AG08395 (cell line): ENCODE measurements at places on chromosomes 3 and 15.

GRCh38 chr3:37214076-37214475 is 39.7 kb upstream of the LRRFIP2 start:
- DNase-seq, result no peak

- no peak for DNase-seq
These were observed 15.7 kb downstream of the CAPN7 start for GRCh38 chr3:15221574-15222217.

GRCh38 chr3:181757694-181758306 is 46.1 kb downstream of the SOX2 start:
- no peak for DNase-seq

DNA sequence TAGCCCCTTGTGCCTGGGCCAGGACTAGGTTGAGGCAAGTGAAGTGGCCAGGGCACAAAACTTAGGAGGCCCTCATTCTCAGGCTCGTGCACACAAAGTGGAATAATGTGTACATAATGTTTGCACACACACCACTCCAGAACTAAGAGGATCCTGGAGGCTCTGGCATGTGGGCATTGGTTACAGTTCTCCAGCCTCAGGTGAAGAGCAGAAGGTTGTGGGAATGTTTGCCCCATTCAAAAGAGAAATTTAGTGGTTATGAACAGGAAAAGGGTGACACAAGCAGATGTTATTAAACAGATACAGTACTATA is 31.3 kb downstream of the ASB7 start:
- no peak for DNase-seq

GRCh38 chr3:55691141-55691540 is 204.0 kb upstream of the WNT5A start:
- DNase-seq, result no peak

DNA sequence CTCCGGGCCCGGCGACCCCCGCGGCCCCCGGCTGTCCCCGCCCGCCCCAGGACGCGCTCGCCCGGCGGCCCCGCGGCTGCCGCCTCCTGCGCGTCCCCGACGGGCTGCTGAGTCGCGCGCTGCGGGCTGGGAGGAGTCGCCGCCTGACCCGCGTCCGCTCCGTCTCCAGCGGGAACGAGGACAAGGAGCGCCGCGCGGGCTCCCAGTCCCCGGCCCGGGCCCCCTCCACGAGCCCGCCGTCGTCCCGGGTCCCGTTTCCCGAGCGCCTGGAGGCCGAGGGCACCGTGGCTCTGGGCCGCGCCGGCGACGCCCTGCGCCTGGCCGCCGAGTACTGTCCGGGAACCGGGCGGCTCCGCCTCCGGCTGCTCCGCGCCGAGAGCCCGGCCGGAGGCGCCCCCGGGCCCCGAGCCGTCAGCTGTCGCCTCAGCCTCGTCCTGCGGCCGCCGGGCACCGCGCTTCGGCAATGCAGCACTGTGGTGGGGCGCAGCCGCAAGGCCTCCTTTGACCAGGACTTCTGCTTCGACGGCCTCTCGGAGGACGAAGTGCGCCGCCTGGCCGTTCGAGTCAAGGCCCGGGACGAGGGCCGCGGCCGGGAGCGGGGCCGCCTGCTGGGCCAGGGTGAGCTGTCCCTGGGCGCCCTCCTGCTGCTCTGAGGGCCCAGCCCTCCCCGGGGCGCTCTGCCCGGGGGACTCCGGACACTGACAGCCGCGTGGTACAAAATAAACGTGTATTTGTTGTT is 1.5 kb downstream of the C2CD4A start:
- DNase-seq, result no peak

- DNase-seq, result no peak
These were observed 46.5 kb upstream of the MITF start for GRCh38 chr3:69692761-69693160.

- no peak for DNase-seq
These were observed 124.8 kb upstream of the GOLIM4 start for GRCh38 chr3:168220556-168220955.

GRCh38 chr3:50249457-50249856 is 13.5 kb downstream of the GNAI2 start:
- no peak for DNase-seq

DNA sequence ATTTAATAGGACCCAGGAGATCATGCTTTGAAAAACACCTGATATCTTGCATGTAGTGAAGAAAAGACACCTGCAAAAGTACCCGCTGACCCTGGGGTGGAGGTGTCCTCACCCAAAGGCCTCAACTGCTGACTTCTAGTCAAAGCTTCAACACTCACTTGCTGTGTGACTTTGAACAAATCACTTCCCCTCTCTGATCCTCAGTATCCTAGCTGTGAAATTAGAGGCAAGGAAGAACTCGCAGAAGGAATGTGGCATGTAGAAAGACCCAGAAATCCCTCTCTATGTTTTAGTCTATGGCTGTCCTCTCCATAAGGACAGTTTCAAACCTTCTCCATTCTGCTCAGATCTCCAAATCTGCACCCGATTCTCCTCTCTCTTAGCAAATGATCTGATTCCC is 52.7 kb upstream of the ATP13A3 start:
- no peak for DNase-seq

GRCh38 chr3:122299215-122299614 is 25.8 kb upstream of the CSTA start:
- no peak for DNase-seq

DNA sequence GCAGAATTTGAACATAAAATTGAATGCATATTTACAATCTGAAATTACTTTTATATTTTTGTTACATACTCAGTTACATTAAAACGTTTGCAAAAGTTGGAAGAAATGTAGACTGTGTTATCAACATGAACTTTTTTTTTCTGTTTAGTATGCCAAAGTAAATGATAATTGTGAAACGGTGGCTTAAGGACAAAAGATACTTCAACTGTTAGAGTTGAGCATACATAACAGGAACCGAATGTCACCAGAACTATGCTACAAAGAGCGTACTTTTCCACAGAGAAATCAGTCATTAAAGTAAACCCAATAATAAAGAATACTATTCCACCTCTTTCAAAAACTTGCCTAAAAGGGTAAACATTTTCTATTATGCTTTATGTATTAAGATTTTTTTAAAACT is 14.3 kb upstream of the DHX36 start:
- DNase-seq, result no peak

- DNase-seq, result no peak
These were observed 10.3 kb downstream of the GPR87 start for GRCh38 chr3:151306168-151306810.

- no peak for DNase-seq
These were observed 8.9 kb upstream of the RPS27L start for GRCh38 chr15:63166219-63166618.
